ENCODE measurements at places on chromosomes 5 and 9. TPM values are rescaled to one million over a fixed set of nuclear protein-coding genes. Genes with fewer than 3 reads are reported as not detected.

The SPINK4 gene
- not detected for total RNA-seq

The ANKRD31 gene
- total RNA-seq: 1.2 TPM

The GIN1 gene
- total RNA-seq: 14.3 TPM

The CDKN2B-AS1 gene
- 1.4 TPM for total RNA-seq

The WDR38 gene
- total RNA-seq: 2.1 TPM

The CNTNAP3B gene
- total RNA-seq: 39.7 TPM

Data from diencephalon (tissue), 1 donor.